Fibroblast of skin of left quadriceps (primary cell): ENCODE measurements at places on chromosomes 1 and 21.

DNA sequence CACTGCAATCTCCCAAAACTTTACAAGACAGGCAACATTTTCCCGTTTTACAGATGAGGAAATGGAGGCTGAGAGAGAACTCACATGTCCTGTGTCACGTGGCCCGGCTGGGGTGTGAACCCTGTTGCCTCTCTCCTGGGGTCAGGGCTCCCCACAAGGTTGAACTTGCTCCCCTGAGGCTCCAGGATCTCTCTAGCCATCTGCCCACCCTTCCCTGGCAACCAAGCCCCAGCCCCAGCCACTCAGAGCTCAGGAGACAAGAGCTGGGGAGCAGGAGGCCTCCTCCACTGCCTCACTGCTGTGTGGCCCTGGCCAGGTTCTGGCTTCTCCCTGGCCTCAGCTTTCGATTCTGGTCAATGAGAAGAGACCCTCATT is 11.8 kb downstream of the LAPTM5 start:
- DNase-seq = no peak

GRCh38 chr1:228851618-228852017 is 116.3 kb downstream of the RHOU start:
- DNase-seq = no peak

- no peak for DNase-seq
Measured at GRCh38 chr1:26779098-26779668, 8.6 kb upstream of the PIGV start.

- DNase-seq = no peak
Measured at GRCh38 chr1:224490549-224491537, 56.2 kb upstream of the WDR26 start.

GRCh38 chr1:154406572-154406879 is 1.4 kb downstream of the IL6R start:
- DNase-seq = no peak

GRCh38 chr1:201302163-201303152 is 19.2 kb downstream of the PKP1 start:
- DNase-seq = no peak

DNA sequence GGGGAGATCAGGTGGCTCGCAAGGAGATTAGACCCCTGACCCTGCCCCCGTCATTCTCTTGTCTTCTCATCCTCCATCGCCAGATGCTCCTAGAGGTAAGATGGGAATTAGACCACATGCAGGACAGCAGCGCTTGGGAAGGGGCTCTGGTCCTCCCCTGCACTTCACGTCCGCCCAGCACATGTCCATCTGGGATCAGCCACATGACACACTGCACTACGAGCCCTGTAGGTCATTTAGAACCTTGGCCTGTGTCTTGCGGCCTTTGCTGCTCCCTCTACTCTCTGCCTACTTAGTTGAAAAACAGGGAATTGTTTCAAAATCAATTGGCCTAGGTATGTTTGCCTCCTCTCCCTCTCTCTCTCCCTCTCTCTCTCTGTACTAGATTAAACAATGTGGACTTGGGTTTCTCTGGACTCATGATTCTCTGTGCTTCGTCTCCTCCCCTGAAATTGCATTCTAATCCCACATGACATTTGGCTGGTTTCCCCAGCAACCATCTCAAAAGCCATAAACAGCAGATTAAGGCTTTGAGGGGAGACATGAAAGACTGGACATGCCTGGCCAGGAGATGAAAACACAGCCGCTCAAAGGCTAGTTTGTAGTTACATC is 3.8 kb upstream of the NCMAP start:
- no peak for DNase-seq

- DNase-seq = no peak
Measured at GRCh38 chr1:11784256-11784992, 21.3 kb downstream of the MTHFR start.

- no peak for DNase-seq
Measured at GRCh38 chr1:156495401-156496140, 5.0 kb downstream of the MEF2D start.

DNA sequence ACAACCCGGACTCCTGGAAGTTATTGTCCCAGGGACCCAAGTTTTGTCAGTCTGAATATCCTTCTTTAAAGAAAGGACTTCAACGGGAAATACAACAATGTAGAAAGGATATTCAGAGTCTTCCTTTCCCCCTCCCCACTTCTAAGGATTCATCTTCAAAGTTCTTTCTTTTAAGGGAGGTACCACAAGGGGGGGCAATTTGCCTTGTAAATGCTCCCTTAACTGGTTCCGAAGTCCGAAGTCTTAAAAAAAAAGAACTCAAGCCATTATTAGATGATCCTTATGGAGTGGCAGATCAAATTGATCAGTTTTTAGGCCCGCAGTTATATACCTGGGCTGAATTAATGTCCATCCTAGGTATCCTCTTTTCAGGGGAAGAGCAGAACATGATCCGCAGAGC is 47.0 kb downstream of the SERINC2 start:
- DNase-seq = no peak

GRCh38 chr1:208201229-208201628 is 43.0 kb downstream of the PLXNA2 start:
- DNase-seq = peak; percentile 87

DNA sequence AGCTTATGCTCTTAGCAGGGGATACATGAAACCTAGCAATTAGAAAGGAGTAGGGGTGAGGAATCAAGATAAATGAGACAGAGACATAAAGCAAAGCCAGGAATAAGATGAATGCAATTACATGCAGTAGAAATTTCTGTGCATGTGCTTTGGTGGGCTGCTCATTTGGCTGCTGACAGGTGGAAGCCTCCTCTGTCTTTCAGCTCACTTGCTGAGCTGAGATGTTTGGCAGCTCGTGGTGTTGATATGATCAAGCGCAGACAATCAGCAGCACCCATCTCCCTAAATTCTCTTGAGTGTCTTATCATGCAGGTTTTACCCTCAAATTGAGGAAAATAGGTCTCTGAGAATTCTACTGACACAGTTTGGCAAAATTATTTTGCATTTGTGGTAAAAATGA is 108.3 kb upstream of the CD34 start:
- no peak for DNase-seq

- no peak for DNase-seq
Measured at GRCh38 chr1:113178522-113178921, 105.5 kb downstream of the LRIG2 start.

- no peak for DNase-seq
Measured at GRCh38 chr1:92877081-92877711, 45.4 kb downstream of the RPL5 start.

DNA sequence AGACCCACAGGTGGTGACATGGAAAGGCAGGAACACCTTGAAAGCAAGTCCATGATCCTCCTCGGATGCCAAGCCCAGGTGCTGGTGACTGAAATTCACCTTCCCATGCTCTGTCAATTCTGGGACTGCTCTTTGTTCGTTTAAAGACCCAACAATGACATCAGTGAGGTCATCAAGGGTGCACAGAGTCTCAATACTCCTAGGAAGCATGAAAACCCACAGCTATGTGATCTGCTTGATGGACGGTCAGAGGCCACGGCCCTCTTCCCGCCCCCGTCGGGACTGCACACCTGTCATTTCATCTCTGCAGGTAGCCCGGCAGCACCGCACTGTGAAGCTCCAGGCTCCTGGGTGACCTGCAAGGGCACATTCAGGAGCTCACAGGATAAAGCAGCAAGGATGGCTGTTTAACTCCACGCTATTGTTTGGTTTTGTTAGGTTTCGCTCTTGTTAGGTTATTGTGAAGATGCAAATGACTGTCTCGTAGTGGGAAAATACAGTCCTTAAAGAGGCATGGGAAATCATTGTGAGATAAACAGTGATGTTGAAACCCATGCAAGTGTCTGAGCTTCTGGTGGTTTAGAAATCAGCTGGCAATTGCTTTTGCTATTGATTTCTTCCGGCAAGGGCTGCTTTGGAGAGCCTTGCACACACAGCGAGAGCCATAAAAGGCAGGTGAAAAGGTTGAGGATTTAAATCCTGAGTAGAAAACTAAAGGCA is 124.8 kb upstream of the AJAP1 start:
- no peak for DNase-seq

GRCh38 chr1:109617291-109617801 is 2.1 kb downstream of the GNAT2 start:
- peak; percentile 81 for DNase-seq

GRCh38 chr1:16048573-16049189 is 5.1 kb downstream of the CLCNKB start:
- peak; percentile 21 for DNase-seq

DNA sequence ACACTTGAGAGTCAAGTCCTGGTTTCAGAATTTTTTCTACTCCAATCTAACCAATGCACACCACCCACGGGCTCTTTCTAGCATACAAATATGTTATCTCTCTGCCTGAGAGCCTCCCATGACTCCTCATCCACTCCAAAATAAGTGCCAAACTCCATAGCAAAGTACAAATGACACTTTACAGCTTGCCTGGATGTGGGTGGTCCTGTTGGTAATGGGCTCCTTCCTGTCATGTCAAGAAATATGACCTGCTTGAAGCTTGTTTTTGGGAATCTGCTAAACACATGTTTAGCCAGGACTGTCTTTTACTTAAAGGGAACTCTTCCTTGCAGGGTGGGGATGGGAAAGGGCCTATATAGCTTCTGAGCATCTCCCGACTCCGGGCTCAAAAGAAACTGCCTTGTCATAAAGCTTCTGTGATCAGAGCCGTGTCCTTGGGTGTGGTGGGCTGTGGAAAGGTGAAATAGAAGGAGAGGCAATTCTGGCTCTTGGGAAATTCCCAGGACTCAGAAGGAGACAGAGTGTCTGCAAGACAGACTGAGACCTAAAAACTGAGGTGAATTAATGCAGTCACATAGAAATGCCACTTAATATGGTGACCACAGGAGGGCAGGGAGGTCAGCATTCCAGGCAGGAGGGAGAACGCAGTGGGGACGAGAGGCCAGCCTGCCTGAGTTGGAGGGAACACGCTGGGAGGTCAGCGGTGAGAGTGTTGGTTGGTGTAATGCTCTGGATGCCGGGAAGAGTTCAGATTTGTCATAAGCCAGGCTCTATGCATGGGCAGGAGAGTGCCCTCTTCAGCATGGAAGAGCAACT is 6.1 kb upstream of the IGFN1 start:
- peak; percentile 68 for DNase-seq

GRCh38 chr1:119288751-119289150 is 79.8 kb upstream of the HAO2 start:
- no peak for DNase-seq

GRCh38 chr1:241957692-241958494 is at the start of gene BECN2:
Gene BECN2, plus strand, starts transcription at chr1:241957767. Its CDS starts 0 bp downstream, at chr1:241957767.
- DNase-seq = no peak

- no peak for DNase-seq
Measured at GRCh38 chr1:112805155-112805853, 90.2 kb upstream of the PPM1J start.
